Activated CD8-positive, alpha-beta T cell treated with anti-CD3 and anti-CD28 coated beads, Interleukin-2, amount 10 ng/mL, durations not matched to agents 7 days and 5 days (primary cell): ENCODE measurements at places on chromosomes 11 and 22.
A peak's percentile ranks its signal among the peaks of the same experiment; 100 is the strongest.

GRCh38 chr11:69726019-69726418, 22.2 kb upstream of the FGF19 start:
- DNase-seq, result no peak

- DNase-seq, result no peak
These were observed 71.2 kb downstream of the USP35 start for GRCh38 chr11:78259777-78260487.

DNA sequence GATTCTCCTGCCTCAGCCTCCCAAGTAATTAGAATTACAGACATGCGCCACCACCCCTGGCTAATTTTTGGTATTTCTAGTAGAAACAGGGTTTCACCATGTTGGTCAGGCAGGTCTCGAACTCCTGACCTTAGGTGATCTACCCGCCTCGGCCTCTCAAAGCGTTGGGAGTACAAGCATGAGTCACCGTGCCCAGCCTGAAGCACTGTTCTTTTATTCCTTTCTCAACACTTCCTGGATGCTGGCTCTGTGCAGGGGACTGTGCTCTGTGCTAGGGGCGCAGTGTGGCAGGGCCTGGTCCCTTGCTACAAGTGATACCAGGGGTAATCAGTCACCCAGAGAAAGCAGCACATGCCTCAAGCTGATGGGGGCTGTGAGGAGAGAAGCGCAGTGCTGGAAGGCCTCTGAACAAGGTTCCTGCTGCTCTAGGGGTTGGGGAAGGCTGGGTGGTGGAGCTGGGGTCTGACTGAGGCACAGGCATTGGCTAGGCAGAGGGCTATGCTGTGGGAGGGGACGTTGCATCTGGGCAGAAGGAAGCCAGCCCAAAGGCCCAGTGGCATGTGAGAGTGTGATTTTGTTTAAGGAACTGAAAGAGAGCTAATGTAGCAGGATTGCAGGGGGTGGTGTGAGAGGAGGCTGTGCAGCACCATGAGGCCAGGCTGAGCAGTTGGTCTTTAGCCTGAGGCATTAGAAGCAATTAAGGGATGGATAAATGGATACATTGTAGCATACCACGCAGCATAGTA, 42.5 kb downstream of the CABIN1 start:
- no peak for DNase-seq

DNA sequence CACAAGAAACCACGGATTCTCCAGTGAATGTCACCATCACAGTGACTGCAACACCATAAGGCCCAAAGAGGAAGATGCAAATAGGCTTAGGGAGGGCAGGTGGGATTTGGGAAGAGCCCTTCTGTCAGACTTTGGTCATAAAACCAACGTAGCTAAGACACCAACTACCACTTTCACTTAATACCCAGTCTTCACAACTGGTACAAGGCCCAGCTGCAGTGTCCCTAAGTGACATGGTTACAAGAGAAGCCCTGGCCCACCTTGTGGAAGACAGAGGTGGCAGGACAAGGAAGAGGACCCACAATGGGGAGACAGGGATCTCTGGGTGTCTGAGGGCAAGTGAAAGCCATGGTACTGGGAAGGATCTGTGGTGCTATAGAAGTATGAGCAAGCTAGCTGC, 10.0 kb downstream of the VSIG10L2 start:
- DNase-seq, result no peak

- DNase-seq, result no peak
These were observed 5.4 kb downstream of the WNT7B start for GRCh38 chr22:45971408-45972028.

DNA sequence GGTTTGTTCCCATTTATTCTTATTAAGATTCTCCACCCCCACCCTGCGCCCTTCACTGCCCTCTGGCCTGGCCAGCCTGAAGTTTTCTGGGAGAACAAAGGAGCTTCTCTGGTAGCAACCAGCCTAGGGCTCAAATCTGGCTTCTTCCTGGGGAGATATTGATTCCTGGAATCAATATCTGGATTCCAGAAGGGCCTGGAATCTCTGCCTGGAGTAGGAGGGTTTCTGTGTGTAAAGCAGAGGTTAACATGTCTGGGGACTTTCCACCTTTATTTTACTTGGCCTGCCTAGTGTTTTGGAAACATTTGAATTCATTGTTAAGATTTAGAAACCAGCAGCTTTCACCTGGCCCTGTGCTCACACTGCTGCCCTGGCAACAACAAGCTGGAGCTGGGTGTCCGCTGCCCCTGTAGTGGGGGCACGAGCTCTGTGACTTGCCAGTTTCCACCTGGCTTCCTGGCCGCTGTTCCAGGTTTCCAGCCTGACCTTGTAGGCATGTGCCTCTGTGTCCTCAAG, 5.5 kb downstream of the C11orf91 start:
- DNase-seq, result no peak

GRCh38 chr11:104488561-104488960, 324.6 kb upstream of the PDGFD start:
- no peak for DNase-seq

DNA sequence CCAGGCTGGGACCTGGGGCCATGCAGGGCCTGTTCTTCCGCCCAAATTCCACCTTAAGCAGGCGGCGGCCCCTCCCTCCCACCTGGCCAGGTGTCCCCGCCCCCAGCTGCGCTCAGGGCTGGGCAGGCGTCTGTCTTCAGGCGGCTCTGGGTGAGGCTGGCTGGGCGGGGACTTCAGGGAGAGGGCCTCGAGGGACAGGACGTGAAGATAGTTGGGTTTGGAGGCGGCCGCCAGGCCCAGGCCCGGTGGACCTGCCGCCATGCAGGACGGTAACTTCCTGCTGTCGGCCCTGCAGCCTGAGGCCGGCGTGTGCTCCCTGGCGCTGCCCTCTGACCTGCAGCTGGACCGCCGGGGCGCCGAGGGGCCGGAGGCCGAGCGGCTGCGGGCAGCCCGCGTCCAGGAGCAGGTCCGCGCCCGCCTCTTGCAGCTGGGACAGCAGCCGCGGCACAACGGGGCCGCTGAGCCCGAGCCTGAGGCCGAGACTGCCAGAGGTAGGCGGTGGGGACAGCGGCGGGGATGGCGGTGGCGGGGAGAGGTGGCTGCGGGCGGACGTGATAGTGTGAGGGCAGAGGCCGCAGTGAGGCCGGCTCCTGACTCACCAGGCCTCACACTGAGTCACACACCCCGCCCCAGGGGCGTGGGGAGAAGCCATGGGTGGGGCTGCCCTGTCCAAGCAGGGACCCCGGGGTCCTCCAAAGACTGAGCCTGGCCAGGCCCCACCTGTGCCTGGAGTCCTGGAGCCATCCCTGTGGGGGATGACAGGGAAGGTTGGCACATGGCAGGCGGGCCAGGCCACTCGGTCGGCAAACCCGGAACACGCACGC, at the start of gene PKP3:
PKP3 (plus strand) TSS at position 176 of the 824 bp plus-strand sequence; CDS start at position 260, 84 bp downstream.
- DNase-seq, result no peak

DNA sequence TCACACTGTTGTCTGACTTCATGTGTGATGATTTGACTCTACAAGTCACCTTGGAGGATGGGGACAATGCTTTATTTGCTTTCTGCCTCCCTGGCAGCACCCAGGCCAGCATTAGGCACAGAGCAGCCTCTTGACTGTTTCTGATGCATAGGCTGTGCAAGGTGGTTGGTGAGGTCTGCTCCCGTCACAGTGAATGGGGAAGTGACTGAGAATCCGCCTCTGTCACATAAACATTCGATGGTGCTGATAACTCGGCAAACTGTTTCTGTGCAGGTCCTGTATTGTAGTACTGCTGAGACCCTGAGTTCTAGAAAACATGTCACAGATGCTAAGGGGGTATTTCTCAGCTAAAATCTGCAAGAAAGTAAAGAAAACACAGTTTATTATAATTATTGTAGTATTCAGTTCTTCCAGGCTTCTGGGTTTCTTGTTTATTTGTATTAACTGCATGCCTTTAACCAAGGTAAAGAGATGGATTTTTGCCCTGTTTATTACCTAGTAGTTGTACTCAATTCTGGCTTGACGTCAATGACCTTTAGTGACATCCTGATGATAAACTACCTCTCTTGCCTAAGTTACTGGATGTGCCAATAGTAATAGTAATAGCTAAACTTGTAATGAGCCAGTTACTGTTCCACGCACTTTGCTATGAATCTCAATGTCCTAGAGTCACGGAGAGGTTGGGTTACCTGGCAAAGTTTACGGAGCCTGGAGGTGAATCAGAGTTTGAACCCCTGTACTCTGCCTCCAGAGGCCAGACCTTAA, 24.8 kb upstream of the RCN1 start:
- no peak for DNase-seq

GRCh38 chr11:60658409-60658808, 41.0 kb upstream of the MS4A8 start:
- DNase-seq, result no peak

GRCh38 chr11:18132341-18132740, at the start of gene MRGPRX3:
TSS of gene MRGPRX3 (plus strand) at chr11:18132571. CDS start at chr11:18137203, 4,632 bp downstream.
- DNase-seq, result no peak

DNA sequence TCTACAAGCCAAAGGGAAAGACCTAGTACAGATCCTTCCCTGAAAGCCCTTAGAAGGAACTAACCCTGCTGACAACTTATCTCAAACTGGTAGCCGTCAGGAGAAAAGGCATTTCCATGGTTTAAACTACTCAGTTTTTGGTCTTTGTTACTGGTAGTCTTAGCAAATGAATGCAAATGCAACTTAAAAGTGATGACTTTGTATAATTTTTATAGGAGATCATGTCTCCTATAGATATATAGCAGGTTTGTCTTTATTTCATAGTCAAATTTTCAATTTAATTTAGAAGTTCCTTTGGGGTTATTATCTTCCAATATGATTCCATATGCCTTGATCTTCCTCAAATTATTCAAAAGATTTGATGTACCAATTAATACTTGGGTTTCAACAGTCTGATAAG, 1173.0 kb upstream of the CNTN5 start:
- no peak for DNase-seq

GRCh38 chr22:39746600-39747262, 146.8 kb downstream of the ENTHD1 start:
- peak; percentile 35 for DNase-seq

GRCh38 chr11:35223991-35224390, 85.0 kb downstream of the CD44 start:
- DNase-seq, result no peak

GRCh38 chr11:10483174-10483573, 28.1 kb downstream of the AMPD3 start:
- DNase-seq, result no peak

- no peak for DNase-seq
These were observed 74.4 kb upstream of the PRR5 start for GRCh38 chr22:44627521-44628139.

GRCh38 chr11:62402226-62402959, 16.4 kb upstream of the SCGB1A1 start:
- peak; percentile 71 for DNase-seq

DNA sequence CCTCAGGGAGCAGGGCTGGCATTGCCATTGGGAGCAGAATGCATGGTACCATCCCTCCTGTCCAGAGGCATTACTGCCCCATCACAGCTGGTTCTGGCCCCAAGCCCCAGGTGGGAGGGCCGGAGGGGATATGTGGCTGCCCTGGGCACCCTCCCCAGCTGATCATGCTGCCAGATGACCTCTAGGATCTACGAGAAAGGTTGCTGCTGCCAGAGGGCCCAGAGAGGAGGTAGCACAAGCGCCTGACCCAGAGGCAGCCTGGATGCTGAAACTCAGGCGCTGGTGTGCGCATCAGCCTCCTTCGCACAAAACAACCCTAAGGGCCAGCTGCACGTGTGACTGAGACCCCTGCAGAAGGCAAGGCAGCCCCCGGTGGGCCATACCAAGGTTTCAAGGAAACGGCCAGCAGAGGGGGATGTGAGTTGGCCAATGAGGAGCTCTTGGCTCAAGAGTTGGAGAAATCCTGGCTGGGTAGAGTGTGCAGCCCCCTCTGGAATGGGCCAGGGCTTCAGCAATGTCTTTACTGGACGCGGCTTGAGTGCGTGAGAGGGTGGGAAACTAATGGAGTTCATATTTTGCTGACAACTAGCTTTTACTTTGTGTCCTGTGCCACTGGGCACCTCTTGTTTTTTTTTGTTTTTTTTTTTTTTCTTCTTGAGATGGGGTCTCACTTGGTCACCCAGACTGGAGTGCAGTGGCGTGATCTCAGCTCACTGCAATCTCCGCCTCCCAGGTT, 88.3 kb upstream of the PARVA start:
- peak; percentile 12 for DNase-seq

DNA sequence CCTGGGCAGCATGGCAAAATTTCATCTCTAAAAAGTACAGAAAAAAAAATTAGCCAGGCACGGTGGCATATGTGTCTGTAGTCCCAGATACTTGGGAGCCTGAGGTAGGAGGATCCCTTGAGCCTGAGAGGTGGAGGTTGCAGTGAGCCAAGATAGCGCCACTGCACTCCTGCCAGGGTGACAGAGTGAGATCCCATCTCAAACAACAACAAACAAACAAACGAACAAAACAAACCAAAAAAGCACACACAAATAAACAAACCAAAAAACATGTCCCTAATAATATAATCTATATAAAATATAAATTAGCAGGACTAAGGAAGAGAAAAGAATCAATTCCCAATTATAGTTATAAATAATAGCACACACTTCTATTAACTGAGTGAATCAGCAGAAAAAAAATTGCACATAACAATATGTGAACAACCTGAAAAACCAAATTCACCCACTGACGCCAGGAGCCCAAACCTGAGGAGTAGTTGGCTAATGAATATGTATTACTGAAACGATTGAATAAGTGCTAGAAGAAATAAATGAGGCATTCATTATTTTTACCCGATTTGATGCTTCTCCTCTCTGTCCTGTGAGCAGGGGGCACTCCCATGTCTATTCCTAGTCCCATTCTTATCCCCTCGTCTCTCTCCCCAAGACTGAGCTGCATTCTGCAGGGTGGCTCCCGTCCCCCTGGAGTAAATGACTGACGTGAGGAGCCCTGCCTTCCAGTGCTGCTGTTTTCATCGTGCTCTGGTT, 108.2 kb upstream of the TOP3B start:
- no peak for DNase-seq

GRCh38 chr22:44026630-44027511, 2.8 kb downstream of the PARVB start:
- DNase-seq, result peak; percentile 85

DNA sequence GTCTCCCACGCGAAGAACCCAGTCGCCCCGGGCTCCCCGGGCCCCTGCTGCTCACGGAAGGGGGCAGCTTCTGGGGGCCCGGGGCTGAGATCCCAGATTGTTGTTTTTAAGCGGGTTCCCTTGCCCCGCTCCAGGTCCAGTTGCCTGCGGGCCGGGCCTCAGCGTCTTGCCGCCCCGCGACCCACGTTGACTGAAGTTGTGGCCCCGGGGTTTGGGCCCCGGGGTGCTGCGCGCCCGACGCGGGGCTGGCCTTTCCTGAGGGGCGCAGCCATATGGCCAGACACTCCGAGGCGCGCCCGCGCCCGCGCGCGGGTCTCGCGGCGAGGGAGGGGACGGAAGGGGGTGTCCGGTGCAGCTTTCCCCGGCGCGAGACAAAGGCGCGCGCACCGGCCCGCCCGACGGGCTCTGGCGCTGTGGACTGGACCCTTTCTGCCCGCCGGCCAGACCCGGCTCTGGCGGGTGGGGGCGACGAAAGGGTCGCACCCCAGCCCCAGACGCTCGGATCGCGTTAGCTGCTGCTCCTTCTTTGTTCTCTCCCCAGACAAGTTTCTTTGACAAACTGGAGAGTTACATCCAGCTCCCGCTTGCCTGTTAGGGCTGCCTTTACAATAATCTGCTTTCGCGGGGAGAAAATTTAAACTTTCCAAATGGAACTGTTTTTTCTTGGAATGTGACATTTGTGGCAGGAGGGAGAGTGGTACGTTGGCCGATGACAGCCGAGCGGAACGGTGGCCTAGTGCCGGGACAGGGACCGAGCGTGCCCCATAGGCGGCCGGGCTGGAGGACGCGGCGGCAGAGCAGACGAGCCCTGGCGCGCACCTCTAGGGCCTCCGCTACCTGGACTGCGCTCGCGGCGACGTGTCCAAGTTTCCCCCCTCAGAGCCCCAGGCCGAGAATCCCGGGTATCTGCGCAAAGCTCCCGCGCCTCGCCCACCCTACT, 716 bp downstream of the AMOTL1 start:
- DNase-seq, result no peak

- DNase-seq, result no peak
These were observed 110.7 kb downstream of the CACNA1I start for GRCh38 chr22:39681038-39681861.

- DNase-seq, result no peak
These were observed 115.3 kb upstream of the TTC12 start for GRCh38 chr11:113198972-113199661.
